ENCODE measurements at places on chromosomes 3 and 15.

- no peak for DNase-seq
These were observed 34.9 kb downstream of the DCLK3 start for GRCh38 chr3:36729204-36730056.

- no peak for DNase-seq
These were observed 40.8 kb upstream of the FILIP1L start for GRCh38 chr3:100155128-100155527.

GRCh38 chr3:168212664-168213285 is 117.1 kb upstream of the GOLIM4 start:
- DNase-seq = no peak

DNA sequence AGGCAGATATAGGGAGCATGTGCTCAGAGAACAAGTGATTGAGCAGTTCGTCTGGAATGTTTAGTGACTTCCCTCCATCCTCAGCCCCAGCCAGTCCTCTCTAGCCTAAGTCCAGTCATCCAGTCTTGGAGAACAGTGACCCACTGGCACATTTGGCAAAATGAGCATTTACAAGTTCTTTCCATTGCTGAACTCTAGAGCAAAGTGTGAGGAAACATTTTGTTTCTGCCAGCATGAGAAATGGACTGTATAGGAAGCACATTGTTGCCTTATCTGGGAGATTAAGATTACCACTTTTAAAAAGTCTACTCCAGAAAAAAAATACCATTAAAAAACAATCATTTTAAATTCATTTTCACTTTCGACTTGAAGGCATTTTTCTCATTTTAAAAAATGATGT is 353.6 kb downstream of the SHQ1 start:
- DNase-seq = no peak

- no peak for DNase-seq
These were observed 46.4 kb downstream of the MORC1 start for GRCh38 chr3:109071350-109072142.
